ENCODE measurements at places on chromosomes 5 and 9. TPM values are rescaled to one million over a fixed set of nuclear protein-coding genes. Genes with fewer than 3 reads are reported as not detected.

TMEM161B gene
- 18.0 TPM for total RNA-seq

LCN15 gene
- not detected for total RNA-seq

FUT7 gene
- total RNA-seq: not detected

GRCh38 chr9:110999379-110999778, 38.9 kb downstream of the LPAR1 start:
- no peak for DNase-seq

DNA sequence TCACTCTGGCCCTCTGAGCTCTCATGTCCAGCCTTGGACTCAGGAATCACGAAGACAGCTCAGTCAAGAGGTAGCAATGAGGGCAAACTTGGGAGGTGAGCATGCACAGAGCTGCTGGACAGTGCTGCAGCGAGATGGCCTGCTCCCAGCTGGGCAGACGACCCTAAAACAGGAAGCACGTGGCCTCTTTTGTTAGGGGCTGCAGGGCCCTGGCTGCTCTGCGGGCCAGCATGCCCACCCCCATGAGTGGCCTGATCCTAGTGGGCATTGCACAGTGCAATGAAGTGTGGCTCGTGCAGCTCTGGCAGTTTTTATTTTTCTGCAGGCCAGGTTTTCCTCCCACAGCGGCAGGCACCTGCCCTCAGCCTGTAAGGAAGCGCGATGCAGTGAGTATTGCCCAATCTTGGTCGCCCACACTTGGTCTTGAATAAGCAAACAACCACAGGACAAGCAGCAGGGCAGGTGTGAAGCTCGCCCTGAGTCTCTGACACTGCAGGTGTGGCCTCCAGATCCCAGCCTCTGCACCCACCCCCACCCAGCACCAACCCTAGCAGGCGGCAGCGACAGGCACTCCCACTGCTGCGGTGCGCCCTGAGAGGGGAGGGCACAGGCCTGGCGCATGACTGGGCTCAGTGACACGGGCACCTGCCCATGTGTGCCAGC, 60.8 kb downstream of the SEMA4D start:
- peak; percentile 66 for DNase-seq

NPR3 gene
- 0.12 TPM for total RNA-seq

GRCh38 chr5:89435347-89435746, 552.4 kb upstream of the MEF2C start:
- DNase-seq: no peak

DNA sequence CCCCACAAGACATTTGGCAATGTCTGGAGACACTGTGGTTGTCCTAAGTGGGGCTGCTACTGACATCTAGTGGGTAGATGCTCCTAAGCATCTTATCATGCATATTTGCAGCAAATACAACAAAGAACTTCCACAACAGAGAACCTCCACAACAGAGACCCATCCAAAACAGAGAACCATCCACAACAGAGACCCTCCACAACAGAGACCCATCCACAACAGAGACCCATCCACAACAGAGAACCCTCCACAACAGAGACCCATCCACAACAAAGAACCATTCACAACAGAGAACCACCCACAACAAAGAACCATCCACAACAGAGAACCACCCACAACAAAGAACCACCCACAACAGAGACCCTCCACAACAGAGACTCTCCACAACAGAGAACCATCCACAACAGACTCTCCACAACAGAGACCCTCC, 32.8 kb downstream of the ARPC5L start:
- DNase-seq: peak; percentile 65

DNA sequence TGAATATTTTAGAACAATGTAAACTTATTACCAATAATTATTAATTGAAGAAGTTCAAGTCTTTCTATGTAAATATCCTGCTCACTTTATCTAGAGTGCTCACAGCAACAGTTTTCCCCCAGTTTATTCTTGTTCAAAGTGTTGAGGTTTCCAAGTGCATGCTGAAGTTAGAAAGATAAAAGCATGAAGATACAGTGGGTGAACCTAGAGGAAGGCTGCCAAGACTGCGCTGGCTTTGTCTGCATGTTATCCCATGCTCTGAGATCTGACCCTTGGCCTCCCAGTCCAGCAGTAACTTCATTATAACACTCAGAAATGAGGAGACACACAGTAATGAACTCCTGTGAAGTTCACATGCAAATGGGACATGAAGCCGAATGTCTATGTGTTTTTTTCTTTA, 76.0 kb upstream of the PIP5K1B start:
- DNase-seq: no peak

- DNase-seq: no peak
Observed at GRCh38 chr5:111628901-111629300, 116.6 kb upstream of the STARD4 start.

DNA sequence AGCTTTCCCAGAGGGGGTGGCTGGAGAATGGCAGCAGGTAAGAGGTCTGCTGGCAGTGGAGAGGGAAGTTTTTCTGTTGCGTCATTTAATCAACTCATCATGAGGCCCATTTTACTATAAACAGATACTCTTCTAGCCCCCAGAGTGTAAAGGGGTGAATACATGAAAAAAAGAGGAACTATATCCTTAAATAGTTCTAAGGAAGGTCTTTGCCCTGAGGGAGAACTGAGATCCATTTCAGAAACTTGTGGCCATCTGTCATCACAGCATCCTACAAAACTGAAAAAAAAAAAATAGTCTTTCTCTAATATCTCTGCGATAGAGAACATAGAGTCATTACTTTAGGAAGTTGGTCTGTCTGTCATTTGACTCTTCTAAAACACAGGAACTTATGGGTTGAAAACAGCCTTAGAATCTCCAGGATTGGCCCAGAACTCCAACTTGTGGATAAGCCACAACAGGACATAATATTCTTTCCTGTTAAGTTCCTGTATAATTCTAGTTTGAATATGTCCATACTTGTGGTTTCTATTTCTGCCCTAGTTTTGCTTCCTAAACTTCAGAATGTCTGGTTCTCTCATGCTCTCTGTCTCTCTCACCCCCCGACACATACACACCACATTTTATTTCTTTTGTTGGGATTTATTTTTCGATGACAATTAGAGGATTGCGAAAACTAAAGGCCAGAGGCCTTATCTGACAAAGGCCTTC, 238.5 kb upstream of the PIK3R1 start:
- DNase-seq: no peak

GRCh38 chr5:73155271-73156222, 17.4 kb upstream of the TMEM174 start:
- DNase-seq: no peak

- DNase-seq: no peak
Observed at GRCh38 chr5:6418679-6419276, 29.9 kb upstream of the UBE2QL1 start.

- peak; percentile 48 for DNase-seq
Observed at GRCh38 chr9:113219969-113220368, 1.1 kb downstream of the FKBP15 start.

CNOT6 gene
- 33.3 TPM for total RNA-seq

DNA sequence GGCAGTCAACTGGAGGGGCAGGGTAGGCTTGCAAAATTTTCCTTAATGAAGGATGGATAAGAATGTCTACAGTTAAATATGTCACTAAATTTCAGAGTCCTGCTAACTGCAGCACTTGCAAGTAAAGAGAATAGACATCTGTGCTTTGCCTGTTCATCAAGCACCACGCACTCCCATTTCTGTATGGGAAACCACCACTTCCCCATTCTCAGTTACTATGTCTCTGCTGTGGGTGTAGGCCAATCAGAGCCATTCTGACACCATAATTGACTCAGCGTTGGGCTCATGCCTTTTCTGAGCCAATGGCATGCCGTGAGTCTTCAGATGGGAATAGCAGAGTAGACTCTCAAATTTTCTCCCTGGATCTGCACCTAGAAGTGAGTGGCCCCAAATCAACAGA, 247.5 kb downstream of the GABRB2 start:
- DNase-seq: no peak

GHR gene
- total RNA-seq: not detected

TAF11L10 gene
- total RNA-seq: not detected

DNA sequence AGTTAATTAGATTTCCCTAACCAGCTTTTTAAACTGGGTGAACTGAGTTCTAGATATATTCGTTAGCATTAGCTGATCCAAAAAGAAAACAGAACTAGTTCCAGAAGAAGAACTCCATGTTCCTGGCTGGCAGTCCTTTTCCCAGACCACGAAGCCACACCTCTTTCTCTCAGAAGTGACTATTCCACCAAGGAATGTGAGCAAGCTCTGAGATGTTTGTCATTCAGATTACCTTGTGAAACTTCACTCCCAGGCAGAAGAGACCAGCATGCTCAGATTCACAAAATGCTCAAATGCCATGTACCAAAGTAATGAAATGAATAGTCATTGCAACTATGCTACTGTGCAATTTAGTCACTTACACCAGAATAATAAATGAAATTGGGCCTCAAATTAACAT, 4.4 kb upstream of the SSBP2 start:
- no peak for DNase-seq

GRCh38 chr5:93385655-93386054, 195.4 kb downstream of the NR2F1-AS1 start:
- DNase-seq: no peak

- no peak for DNase-seq
Observed at GRCh38 chr9:137444106-137444790, 3.1 kb upstream of the ENTPD8 start.

ZBED3 gene
- total RNA-seq: 1.9 TPM

DNA sequence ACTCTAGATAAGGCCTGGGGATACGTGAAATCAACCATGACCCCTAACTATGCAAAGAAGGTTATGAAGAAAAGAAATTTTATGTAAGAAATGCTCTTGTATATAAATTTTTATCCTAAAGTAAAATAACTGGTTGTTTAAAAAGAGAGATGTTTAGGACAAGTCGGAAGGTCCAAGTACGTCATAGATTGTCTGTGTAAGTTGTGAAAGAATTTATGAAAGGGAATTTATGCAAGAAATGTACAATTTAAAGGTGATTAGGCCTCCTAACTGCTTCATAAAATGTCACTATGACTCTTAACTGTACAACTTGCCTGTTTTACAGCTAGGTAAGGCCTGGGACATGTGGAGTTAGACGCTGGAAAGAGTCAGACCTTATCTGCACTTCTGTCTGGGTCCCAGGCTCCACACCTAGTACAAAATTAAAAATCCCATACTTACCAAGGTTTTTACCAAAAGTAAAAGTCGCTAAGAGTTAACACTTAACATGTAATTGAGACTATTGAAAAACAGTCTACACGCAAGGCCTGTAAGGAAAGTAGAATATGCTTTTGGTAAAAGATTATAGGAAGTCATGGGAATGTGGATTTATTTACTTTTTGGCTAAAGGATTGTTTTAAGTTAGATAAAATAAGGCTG, 77.4 kb downstream of the KIAA0825 start:
- no peak for DNase-seq

DNA sequence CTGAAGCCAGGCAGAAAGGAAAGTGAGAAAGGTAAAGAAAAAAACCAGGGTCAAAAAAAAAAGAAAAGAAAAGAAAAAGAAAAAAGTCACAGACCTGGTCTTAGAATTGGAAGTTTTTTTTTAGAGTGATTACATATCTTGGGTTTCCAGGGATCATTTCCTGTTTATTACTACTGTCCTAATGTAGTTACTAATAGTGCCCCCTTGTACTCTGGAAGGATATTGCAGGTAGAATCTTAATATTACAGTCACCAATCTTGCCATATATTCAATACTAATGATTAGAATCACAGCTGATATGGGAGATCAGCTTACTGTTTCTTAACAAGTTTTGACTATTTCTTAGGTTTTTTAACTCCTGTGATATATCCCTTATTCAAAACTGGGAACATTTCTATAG, 543.2 kb upstream of the CDH6 start:
- no peak for DNase-seq

NPDC1 gene
- 15.9 TPM for total RNA-seq

ANKRD31 gene
- 0.36 TPM for total RNA-seq

- DNase-seq: no peak
Observed at GRCh38 chr9:82563094-82563493, 499.8 kb downstream of the RASEF start.

GRCh38 chr5:43569236-43569746, 12.4 kb upstream of the PAIP1 start:
- DNase-seq: no peak
